Esophagus mucosa (tissue), 1 donor: ENCODE measurements at places on chromosomes 5 and 9.
A peak's percentile ranks its signal among the peaks of the same experiment; 100 is the strongest.

- no peak for ATAC-seq
Observed at GRCh38 chr9:79236466-79236865, 335.3 kb upstream of the TLE4 start.

GRCh38 chr9:32456564-32456963 is 69.4 kb downstream of the RIGI start:
- ATAC-seq, result no peak

DNA sequence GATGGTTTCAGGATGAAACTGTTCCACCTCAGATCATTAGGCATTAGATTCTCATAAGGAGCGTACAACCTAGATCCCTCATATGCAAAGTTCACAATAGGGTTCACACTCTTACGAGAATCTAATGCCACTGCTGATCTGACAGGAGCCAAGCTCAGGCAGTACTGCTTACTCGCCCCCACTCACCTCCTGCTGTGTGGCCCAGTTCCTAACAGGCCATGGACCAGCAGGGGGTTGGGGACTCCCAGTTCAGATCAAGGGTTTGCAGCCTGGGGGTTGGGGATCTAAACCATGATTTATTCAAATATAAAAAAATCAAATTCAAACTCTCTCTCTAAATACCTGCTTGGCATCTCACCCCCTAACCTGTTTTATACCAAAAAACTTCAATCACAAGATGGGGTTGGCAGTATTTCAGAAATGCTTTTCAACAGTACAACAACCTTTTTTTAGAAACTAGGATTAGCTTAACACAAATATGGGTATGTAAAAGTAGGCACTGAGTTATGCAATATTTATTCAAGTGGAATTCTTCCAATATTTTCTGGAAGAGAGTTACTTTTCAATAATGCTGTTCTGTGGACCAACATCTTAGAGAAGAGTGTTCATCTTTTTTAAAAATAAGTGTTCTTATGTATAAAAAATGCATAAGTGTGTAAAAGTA is 30.1 kb upstream of the SLC12A2 start:
- ATAC-seq, result no peak

GRCh38 chr5:108638021-108638420 is 109.7 kb upstream of the FER start:
- ATAC-seq, result peak; percentile 41

GRCh38 chr5:107103522-107103921 is 567.2 kb downstream of the EFNA5 start:
- ATAC-seq, result no peak

DNA sequence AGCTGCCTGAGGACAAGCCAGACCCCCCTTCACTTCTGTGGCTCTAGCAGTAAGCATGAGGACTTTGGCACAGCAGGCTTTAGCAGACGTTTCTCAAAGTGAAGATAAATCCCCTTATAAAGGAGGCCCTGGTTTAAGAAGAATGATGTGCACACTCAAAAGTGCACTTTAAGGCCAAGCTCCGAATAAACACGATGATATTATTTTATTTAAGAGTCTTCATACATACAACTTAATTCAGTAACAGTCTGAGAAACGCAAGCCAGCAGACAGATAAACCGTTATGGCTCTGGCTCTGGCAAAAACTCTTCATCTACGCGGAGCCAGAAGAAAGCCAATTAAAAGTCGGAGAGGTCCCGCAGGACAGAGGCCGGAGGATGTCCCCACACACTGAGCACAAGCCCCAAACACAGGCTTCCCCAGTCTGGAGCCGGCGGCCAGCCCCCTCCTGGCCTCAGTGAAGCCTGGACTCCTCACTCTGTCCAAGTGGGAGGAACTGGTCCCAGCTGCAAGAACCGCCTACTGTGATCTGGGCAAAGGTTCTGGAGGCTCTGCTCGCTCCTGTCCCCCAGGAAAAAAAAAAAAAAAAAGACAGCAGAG is 44.6 kb downstream of the ADAMTS2 start:
- ATAC-seq, result no peak

DNA sequence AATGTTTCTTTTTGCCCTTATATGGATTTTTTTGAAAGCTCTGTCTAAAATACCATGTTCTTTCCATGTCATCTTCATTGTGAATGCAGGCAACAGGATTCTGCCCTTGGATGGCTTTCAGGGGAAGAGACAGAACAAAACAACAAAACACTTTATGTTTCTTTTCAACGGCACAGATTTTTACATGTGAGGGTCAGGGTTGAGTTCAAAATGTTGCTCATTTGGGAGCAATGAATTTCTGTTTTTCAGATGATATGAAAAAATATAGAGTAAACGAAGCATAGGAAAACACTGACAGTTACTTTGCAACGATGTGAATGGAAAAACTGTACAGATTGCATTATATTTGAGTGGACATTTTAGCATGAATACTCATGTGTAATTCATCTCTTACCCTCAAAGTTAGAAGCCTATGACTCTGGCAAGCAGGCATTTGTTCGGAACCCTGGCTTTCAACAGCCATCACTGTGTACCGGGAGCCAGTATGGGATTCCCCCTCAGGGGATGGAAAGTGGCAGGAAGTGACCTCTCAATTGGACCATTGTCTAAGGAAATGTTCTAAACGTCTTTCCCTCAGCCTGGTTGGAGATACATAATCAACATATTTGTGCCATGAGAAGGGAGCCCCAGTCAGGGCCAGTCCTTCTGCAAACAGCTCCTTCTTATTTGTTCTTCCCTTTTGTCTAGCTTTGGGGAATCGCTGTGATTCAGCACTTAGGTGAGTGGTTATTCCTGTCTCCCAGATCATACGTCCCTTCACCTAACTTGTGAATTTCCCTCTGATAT is 153.9 kb upstream of the MEF2C start:
- no peak for ATAC-seq

DNA sequence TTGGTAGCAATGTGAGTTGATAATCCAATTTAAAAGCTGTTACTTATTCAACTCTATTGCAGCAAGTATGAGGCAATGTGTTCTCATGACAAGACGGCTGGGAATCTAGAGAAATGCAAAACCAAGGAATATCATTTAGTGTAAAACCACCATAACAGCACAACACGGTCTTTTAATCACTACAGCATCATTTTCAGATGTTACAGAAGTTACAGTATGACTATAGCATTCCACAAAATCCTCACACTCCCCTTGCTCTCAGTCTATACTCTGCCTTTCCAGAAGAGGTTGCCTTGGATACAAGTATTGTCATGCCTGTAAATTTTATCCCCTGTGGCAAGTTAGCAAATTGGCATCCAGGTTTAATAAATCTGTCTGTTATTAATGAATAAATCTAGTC is 28.6 kb upstream of the TAS2R1 start:
- ATAC-seq, result no peak

GRCh38 chr5:127988146-127988760 is 95.3 kb upstream of the SLC12A2 start:
- ATAC-seq, result no peak

- ATAC-seq, result no peak
Observed at GRCh38 chr9:86838519-86839497, 108.5 kb downstream of the GAS1 start.

- no peak for ATAC-seq
Observed at GRCh38 chr9:92745331-92745730, 19.3 kb downstream of the BICD2 start.

DNA sequence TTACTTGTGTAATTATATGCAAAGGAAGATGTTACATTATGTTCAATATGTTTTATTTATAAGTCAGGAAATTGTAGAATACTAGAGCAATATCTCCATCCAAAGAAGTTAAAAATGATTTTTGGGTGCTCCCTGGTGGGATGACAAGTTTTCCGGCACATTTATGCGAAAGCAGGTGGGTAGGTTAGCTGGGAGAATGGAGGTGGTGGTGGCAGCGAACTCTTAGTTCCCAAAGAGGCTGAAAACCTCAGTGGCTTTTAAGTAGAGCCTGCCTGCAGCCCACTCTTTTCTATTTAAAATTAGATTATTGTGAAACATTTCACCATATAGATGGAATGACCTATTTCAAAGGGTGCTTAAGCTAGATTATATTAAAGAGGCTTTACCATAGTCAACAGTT is 51.8 kb downstream of the ANKRD33B start:
- ATAC-seq, result no peak

DNA sequence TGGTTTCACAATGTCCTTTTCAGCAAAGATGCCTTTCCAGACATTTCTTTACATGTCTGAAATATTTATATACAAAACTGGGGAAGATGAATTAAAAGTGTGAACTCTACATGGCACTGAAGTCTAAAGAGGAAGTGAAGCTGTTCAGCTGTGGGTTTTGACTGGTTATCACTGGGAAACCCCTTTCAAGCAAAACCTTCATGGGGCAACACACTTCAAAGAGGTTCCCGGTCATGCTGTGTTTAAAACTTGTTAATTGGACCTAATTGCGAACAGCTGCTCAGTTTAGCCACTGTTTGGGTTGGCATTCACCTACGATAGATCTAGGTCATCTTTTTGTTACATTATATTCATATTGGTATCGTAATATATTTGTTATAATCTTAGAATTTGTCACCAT is 20.0 kb upstream of the GDNF start:
- ATAC-seq, result no peak

GRCh38 chr5:96645091-96645490 is 17.1 kb upstream of the CAST start:
- ATAC-seq, result peak; percentile 42

- no peak for ATAC-seq
Observed at GRCh38 chr9:127370147-127370579, 26.8 kb upstream of the SLC2A8 start.

- no peak for ATAC-seq
Observed at GRCh38 chr5:80275347-80275746, 19.5 kb upstream of the SERINC5 start.

- ATAC-seq, result peak; percentile 67
Observed at GRCh38 chr9:34500623-34501267, 22.0 kb downstream of the ENHO start.

- ATAC-seq, result no peak
Observed at GRCh38 chr9:136229096-136230065, 16.2 kb downstream of the QSOX2 start.

DNA sequence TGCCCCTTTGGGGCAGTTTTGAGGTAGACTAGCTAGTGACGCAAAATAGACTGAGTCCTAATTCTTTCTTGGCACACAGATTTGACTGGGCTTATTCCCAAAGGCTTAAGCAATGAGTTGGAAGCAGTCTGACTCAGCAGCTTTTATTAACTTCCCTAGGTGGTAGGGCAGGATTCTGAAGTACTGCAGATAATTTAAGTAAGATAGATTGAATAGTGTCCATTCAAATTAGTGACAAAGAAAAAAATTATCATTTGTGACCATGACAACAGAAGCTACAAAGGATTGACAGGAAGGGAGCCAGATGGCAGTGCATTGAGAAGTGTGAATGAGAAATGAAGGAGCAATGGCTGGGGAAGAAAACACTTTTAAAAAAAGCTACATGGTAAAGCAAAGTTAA is 649.4 kb downstream of the CDH9 start:
- no peak for ATAC-seq

GRCh38 chr9:135519179-135519971 is 1.9 kb upstream of the LCN1 start:
- no peak for ATAC-seq

DNA sequence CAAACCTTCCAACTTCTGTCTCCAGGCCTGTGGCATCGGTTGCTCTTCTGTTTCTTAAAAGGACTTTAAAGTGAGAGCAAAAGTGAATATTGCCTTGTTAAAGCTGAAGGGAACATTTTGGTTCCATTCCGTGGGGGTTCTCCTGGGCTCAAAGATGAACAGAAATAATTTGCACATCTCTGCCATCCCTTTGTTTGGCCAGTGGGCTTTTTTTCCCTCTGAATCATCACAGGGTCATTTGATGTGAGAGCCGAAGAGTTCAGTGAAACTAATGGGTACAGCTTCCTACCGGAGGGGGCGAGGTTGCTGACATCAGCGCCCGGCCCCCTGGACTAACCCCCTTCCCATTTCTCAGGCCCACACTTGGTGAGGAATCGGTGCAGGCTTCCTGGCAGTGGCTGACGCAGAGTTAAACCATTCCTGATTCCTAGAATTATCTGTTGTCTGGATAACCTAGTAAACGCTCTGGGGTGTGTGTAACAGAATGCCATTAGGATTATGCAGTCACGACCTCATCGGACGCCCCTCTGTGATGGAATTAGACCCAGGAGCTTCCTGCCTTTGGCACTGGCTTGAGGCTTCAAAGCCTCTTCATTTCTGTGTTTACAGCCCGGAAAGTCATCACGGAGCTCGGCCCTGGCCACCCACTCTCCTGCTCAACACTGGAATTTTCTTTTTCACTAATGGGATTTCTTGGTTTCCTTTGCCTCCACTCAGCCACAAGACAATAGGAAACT is 61.6 kb upstream of the RPL26L1 start:
- no peak for ATAC-seq

DNA sequence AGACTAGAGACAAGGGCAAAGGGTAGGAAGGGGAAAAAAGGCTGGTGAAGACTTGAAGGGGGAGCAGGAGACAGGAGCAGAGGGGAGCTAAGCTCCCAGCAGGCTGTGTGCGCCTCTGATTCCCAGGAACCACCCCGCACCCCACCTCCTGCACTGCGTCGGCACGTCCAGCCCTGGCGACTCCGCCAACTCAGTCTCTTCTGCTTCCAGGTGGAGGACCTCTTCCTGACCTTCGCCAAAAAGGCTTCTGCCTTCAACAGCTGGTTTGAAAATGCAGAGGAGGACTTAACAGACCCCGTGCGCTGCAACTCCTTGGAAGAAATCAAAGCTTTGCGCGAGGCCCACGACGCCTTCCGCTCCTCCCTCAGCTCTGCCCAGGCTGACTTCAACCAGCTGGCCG is 30.5 kb downstream of the DYNC2I2 start:
- peak; percentile 2 for ATAC-seq

DNA sequence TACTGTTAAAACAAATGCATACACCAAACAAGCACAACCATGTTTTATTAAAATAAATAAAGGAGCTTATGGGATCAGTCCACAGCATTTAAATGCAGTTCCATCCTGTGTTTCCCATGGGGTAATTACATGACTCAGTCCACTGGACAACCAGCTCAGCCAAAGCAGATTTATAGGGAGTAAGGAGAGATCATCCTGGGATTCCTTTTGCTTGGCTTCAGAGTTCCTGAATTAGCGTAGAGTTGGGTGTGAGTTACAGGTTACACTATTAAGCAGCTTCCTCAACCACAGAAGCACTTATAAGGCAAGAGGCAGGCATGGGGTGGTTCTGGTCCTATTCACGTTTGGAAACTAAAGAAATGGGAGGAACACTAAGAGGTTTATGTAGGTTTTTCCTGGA is 381.1 kb upstream of the ACTBL2 start:
- ATAC-seq, result no peak

- ATAC-seq, result no peak
Observed at GRCh38 chr5:127938746-127939145, 144.8 kb upstream of the SLC12A2 start.

DNA sequence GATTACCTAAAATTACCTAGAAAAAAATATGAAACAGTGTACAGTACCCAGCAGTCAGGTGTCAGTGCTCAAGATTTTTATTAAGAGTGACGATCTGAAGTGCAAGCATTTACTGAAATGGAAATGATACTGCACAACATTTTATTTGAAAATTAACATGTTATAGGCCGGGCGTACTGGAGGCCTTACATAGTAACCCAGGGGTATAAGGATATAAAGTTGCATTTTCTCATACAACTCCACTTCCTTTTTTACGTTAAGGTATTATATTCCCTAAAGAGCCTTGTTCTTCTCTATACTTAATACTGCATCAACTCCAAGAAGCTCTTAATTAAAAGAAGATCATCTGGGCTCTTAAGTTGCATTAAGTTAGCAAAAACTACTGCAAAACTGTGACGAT is 3.3 kb downstream of the MAT2B start:
- ATAC-seq, result no peak
